ENCODE measurements at places on chromosomes 6 and 20.

DNA sequence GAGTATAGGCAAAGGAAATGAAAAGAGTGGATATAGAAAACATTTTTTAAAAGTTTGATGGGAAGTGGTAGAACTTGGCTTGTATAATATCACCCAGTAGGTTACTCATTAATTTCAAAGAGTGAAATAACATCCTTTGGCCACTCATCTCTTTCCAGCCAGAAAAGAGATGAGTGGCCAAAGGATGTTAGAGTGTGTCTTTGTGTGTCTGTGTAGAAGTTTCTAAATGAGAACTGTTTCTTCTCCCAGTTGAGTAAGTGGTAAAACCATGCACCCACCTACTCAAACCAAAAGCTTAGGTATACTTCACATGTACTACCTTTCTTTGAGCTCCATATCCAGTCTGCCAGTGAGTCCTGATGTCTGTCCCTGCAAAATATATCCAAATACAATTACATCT lies 47.7 kb upstream of the TMEM244 start:
- DNase-seq: no peak

DNA sequence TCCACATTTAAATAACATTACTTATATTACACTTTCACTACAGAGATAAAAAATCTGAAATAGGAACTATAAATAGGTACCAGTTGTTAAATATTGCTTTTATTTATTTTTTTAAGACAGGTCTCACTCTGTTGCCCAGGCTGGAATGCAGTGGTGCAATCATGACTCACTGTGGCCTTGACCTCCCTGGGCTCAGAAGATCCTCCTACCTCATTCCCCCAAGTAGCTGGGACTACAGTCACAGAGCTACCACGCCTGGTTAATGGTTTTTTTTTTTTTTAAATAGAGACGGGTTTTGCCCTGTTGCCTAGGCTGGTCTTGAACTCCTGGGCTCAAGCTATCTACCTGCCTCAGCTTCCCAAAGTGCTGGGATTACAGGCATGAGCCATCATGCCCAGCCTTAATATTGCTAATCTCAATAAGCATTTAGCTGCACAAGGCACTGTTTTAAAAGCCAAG lies 17.3 kb downstream of the EEF1E1 start:
- no peak for DNase-seq

GRCh38 chr20:45462711-45463509 lies 6.6 kb upstream of the WFDC2 start:
- no peak for DNase-seq

DNA sequence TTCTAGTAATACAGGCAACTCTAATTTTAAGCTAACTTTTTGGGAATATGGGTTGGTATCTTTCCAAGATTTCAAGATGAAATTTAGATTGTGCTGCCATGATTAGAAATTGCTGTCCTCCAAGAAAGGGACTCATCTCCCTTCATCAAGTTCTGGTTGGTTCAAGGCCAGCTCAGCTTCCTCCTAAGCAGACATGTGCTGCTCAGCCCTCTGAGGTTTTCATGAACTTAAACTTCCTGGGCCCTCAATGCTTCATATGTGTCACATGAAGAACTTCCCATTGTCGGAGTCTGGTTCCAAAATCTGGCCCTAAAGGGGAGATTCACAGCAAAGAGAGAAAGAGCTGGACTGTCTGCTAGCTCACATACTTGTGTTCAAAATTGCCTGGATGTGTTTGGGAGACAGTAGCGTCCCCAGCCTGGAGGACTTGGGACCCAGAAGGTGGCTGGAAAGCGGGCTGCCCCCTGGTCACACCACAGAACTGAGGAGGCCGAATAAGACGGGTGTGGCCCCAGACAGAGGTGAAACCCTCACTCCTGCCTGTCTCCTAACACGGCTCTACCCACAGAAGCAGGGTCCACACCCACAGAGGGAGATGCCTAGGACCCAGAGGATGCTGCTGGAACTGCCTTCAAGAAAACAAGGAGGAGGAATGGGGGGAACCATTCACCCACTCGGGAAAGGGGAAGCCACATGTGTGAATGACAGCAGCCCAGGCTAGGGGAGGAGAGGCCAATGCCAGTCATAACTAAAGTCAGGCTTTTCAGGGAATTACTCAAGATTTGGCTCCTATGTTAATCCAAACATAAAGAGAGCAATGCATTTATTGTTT lies 54.3 kb upstream of the GPR31 start:
- DNase-seq: no peak

- no peak for DNase-seq
Observed at GRCh38 chr20:56395166-56395565, 2.7 kb downstream of the CSTF1 start.

- no peak for DNase-seq
Observed at GRCh38 chr6:56923565-56923964, 31.3 kb upstream of the BEND6 start.

DNA sequence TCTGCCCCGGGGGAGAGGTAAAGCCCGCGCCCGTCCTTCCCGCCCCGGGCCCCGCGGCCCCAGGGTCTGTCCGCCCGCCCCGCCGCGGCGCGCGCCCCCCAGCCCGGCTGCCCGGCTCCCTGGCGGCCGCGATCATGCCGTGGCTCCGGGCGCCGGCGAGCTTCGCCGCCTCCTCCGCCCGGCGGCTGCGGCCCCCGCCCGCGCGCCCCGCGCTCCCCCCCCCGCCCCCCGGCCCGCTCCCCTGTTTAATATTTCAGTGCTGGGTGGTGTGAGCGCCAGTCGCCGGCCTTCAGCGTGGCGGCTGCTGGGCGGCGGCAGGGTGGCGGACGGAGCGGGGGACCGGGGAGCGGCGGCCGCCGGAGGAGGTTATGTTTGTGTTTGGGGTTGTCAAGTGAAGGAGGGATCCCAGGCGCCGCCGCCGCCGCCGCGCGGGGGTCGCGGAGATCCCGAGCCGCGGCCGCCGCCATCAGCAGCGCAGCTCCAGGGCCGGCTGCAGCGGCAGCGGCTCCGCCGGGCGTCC lies at the start of gene HIVEP1:
Gene HIVEP1 (plus strand): TSS at position 275 of the 520 bp plus-strand sequence. CDS start 3,317 bp downstream, outside the sequence.
- no peak for DNase-seq

DNA sequence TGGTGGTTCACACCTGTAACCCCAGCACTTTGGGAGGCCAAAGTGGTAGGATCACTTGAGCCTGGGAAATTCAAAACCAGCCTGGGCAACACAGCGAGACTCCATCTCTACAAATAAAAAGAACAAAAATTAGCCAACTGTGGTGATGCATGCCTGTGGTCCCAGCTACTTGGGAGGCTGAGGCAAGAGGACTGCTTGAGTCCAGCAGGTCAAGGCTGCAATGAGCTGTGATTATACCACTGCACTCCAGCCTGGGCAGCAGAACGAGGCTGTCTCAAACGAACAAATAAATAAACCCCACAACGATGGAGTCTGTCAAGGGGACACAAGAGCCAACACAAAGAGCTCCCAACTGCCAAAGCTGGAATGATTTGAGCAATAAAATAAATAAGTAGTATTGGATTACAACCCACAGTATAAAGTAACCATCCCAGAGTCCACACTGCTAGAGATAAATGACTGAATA lies 13.5 kb downstream of the ZMYND8 start:
- no peak for DNase-seq

GRCh38 chr6:32386040-32386439 lies 14.3 kb upstream of the TSBP1 start:
- DNase-seq: no peak

DNA sequence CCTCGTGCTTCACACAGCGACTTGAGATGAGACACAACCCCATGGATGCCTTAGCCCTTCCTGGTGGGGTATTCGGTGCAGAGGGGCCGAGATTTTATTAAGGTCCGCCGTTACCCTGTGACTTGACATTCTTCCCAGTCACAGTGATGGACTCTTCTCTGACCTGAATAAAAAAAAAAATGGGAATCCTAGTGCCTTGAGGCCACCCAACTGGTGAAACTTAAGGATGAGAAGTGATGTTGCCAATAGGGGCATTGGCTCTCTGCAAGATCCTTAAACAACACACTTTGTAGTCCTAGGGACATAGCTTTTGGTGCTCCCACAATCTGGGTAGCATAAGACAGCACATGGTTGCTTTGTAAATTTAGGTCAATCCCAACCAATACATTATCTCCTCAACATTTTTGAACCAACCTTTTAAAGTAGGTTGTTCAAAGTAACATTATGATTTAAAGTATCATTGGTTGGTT lies 814 bp upstream of the ADNP start:
- no peak for DNase-seq

GRCh38 chr6:107796156-107796555 lies 28.0 kb downstream of the SCML4 start:
- no peak for DNase-seq

DNA sequence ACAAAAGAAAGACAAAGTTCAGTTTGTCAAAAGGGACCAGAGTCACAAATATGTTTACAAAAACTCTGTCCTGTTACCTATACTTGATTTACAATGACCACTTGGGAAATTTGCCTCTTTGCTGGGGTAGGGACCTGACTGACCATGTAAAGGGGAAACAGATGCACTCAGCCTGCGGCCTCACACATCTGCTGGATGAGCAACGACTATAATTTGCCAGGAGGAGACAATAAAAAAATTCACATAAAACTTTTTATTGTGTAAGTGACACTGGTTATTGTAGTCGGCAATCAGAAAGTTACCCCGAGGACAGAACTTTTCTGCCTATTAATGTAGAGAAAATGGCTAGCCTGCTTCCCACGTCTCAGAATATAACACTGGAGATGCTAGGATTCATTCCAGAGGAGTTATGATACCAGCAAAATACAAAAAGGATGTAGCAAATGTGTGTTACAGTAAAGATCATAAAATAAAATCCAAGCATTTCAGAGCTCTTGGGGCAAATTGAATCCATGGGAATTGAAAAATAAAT lies 415.4 kb upstream of the SPTLC3 start:
- no peak for DNase-seq

DNA sequence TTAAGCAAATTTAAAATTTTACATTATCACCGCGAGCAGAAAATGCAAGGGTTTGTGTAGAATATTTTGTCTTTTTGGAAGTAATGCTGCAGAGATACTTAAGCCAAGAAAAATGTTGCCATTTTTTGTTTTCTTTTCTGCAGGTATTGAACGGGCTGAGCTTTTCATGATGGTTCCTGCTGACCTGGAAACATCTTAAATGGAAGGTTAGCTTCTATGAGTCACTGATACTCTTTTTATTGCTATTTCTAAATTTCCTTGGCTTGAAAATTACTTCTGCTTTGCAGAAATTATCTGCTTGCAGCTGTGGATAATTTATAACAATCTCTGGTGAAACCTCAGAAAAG lies 12.7 kb downstream of the SYTL3 start:
- no peak for DNase-seq

- no peak for DNase-seq
Observed at GRCh38 chr6:57162028-57162427, 10.1 kb upstream of the BAG2 start.

DNA sequence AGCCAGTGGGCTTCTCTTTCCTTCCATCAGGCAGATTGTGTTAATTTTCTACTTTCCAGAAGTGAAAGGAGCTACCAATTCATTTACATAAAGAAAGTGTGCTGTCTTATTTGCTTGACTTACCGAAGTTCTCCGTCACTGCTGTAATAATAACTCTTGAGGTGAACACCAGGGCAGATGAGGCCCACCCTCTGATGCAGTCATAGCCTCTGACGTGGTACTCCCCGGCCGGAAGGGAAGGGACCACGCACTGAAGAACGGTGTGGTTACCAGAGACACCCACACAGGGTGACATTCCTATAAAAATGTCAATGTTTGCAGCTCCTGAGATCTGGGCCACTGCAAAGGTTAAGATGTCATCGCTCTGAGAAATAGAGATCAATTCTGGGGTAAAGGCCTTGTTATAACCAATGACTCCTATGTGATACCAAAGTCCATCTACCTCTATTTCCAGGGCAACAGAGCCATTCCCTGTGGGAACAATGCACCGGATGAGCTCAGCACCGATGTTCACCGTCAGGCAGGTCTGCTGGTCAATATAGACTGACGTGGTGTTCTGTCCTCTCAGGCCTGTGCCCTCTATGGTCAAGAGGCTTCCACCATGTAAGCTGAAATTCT lies 62.9 kb downstream of the PKHD1 start:
- no peak for DNase-seq

DNA sequence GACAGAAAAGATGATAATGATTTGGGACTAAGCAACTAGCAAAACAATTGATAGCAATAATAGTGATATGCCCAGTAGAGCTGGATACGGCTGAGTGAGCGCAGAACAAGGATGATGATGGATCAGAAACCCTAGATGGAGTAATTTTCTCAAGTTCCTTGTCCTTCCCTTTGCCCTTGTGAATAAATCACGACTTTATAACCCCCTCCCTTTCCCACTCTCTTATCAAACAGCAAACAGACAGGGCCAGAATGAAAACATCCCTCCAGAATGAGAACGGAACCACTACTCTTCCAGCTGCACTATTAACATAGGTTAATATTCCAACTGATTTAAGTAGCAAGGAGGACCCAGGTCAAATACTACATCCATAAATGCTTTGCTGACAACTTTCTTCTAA lies 1.3 kb upstream of the MTFR2 start:
- DNase-seq: no peak

GRCh38 chr6:15475261-15475660 lies 187.6 kb downstream of the DTNBP1 start:
- no peak for DNase-seq

- no peak for DNase-seq
Observed at GRCh38 chr6:167161851-167162467, 4.2 kb upstream of the GPR31 start.

DNA sequence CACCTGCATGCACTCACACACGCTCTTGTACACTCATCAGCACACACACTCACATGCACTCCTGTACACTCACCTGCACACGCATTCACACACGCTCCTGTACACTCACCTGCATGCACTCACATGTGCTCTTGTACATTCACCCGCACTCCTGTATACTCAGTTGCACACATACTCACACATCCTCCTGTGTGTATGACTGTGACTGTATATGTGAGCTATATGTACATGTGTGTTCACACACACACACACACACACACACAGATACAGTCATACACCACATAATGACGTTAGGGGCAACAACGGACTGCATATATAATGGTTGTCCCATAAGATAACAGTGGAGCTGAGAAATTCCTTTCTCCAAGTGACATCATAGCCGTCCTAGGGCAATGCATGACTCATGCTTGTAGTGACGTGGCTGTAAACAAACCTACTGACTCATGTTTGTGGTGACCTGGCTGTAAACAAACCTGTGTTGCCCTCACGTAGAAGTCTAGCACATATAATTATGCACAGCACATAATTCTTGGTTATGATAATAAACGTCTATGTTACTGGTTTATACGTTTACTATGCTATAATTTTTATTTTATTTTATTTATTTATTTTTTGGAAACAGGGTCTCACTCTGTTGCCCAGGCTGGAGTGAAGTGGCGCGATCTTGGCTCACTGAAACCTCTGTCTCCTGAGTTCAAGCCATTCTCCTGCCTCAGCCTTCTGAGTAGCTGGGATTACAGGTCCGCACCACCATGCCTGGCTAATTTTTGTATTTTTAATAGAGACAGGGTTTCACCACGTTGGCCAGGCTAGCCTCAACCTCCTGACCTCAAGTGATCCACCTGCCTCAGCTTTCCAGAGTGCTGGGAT lies 22.8 kb upstream of the TAF4 start:
- DNase-seq: no peak

- DNase-seq: peak; percentile 2
Observed at GRCh38 chr6:100228437-100228833, 234.4 kb upstream of the MCHR2 start.

- no peak for DNase-seq
Observed at GRCh38 chr6:14373648-14374437, 256.3 kb downstream of the CD83 start.

- no peak for DNase-seq
Observed at GRCh38 chr6:141133346-141133745, 999.4 kb upstream of the GJE1 start.
